ENCODE measurements at places on chromosomes 2 and 18.

DNA sequence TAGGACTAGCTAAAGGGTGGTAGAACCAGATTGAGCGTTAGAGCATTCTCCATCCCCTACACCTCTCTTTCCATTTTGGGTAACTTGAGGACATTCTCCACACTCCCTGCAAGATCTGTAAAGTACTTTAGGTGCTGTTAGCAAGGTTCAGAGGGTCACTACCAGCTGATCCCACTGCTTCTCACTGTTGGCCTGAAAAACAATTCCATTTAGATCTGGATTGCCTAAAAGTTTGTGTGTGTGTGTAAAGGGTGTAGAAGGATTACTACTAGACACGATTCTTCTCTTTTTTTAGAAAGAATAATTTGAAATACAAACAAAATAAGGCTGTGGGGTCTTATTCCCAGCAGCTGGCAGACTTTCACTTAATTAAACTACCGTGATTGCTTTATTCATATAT is 95.1 kb upstream of the TMEM178A start:
- no peak for DNase-seq

GRCh38 chr2:233031556-233032500 is 644 bp upstream of the NEU2 start:
- no peak for DNase-seq

DNA sequence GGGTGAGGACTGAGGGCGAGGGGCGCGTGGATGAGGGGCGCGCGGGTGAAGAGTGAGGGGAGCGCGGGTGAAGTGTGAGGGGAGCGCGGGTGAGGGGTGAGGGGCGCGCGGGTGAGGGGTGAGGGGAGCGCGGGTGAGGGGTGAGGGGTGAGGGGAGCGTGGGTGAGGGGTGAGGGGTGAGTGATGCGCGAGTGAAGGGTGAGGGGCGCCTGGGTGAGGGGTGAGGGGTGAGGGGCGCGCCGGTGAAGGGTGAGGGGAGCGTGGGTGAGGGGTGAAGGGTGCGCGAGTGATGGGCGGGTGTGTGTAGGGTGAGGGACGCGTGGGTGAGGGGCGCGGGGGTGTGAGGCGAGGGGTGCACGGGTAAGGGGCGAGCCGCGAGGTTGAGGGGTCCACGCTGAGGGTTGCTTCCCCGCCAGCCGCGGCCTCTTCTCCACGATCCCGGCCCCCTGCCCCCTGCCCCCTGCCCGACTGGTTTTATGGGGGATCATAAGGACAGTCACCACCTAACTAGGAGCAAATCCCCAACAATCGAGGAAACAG is 1.1 kb upstream of the SLC66A2 start:
- no peak for DNase-seq

GRCh38 chr18:50969448-50969847 is 1.6 kb downstream of the ELAC1 start:
- DNase-seq: no peak
